ENCODE measurements at places on chromosomes 2 and 18. TPM values are rescaled to one million over a fixed set of nuclear protein-coding genes. Genes with fewer than 3 reads are reported as not detected.

Gene PTPRN
- not detected for total RNA-seq

Gene SPP2
- total RNA-seq, result not detected

Gene ARHGEF4
- total RNA-seq, result 16.1 TPM

Gene VSNL1
- not detected for total RNA-seq

Gene RAPH1
- total RNA-seq, result 16.8 TPM

Gene SIX2
- 11.9 TPM for total RNA-seq

Gene CYP26B1
- total RNA-seq, result 0.55 TPM

Gene NDC80
- 71.7 TPM for total RNA-seq

Gene SERPINB3
- not detected for total RNA-seq

Gene STON1
- total RNA-seq, result 1.7 TPM

Gene SIX3
- total RNA-seq, result 1.4 TPM

Gene ABCB11
- total RNA-seq, result not detected

Gene PGAP1
- total RNA-seq, result 5.1 TPM

Gene ATP6V1B1
- 13.9 TPM for total RNA-seq

Gene ANO7
- 6.5 TPM for total RNA-seq

Gene CD226
- total RNA-seq, result 0.13 TPM

Gene IL36RN
- total RNA-seq, result 1.0 TPM

Gene LHCGR
- total RNA-seq, result not detected

Gene ERFE
- total RNA-seq, result 18.3 TPM

Gene CD207
- not detected for total RNA-seq

Gene IL37
- 1.7 TPM for total RNA-seq

Gene FAP
- total RNA-seq, result not detected

Gene CHRNG
- total RNA-seq, result not detected

Gene MROH2A
- total RNA-seq, result 2.9 TPM

Gene SERPINB13
- total RNA-seq, result not detected

Gene HTR2B
- total RNA-seq, result not detected

Gene RABL2A
- total RNA-seq, result 27.7 TPM

Gene WNT6
- 0.33 TPM for total RNA-seq

Gene FIGN
- total RNA-seq, result 3.1 TPM

Gene CPO
- total RNA-seq, result not detected

Gene REG3G
- total RNA-seq, result not detected

Gene RASGRP3
- 0.10 TPM for total RNA-seq

Gene TMEM17
- total RNA-seq, result 7.6 TPM
